ENCODE measurements at places on chromosomes 3 and 15.
A peak's percentile ranks its signal among the peaks of the same experiment; 100 is the strongest.

DNA sequence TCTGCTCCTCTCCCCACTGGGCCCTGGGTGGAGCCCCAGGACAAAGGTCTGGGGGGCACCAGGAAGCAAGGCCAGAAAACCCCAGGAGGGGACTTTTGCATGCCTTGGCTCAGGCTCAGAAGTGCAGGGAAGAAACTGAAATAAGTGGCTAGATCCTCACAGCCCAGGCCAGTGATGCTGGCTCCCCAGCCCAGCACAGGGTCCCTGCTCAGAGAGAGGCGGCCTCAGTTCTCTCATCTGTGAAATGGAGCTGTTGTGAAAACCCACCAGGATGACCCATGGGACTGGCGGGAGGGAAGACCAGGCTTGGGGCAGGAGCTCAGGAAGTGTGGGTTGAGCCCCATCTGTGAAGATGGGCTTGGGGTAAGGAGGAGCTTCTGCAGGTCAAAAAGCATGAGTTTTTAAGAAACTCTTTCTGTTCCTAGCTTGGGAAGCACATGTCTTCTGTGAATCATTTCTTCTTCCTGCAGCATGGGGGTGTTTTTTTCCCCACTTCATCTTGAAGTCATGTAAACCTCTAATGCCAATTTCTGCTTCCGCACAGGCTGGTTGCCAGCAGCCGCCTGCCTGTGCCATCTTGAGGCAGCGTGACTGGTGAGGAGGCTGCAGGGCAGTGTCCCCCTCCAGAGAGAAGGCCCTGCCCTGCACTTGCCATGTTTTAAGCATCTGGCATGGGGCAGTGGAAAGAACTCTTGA lies 118.6 kb downstream of the SMAD6 start:
- DNase-seq = no peak

DNA sequence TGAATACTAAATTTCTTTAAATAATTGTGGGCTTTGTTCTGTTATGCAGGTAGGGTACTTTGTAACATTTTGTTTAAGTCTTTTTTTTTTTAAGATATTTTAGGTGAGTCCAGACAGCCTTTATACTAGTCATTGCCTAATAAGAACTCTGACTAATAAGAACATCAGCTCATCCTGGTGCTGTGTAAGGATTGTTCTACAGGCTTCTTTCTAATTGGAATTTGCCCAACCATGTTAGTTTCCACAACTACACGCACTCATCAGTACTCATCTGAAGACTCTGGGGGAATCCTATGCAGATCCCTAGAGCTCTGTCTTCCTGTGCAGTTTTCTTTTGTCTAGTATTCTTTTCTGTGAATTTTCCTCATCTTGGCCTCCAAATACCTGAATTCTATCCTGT lies 741.8 kb downstream of the IGSF11 start:
- DNase-seq = no peak

- no peak for DNase-seq
Measured at GRCh38 chr3:15375461-15376000, 43.1 kb upstream of the SH3BP5 start.

GRCh38 chr3:120425572-120426250 lies 25.1 kb downstream of the FSTL1 start:
- peak; percentile 62 for DNase-seq

DNA sequence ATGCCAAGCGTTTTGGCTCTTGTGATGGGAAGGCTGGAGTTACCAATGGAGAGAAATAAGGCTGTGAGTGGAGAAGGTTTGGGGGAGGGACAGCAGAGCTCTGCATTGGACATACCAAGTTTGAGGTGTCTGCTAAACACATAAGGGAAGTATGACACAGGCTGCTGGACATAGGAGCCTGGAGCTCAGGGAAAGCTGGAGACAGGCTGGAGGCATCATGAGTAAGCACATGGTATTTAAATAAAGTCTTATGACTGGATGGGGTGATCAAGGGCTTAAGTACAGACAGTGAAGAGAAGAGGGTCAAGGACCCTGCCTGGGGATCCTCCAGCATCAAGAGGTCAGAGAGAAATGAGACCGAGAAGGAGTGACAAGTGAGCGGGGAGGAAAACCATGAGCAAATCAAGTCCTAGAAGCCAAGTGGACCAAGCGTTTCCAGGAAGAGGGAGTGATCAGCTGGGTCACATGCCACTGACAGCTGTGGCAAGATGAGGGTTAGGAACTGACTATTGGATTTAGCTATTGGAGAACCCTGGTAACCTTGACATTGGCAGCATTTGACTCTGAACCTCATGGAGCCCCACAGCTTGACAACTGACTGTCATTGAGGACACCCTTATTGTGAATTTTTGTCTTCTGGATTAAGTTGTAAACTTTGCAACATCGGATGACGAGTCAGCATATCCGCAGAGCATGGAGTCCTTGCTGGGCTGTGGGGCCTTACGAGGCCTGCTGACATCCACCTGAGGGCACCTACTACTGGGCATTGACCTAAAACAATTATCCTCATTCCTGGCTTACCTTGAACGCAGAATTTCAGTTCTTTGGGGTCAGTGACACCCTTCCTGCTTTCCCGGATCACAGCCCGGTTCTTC lies 78.7 kb upstream of the ETV5 start:
- no peak for DNase-seq

- DNase-seq = no peak
Measured at GRCh38 chr3:197495059-197495455, 60.7 kb downstream of the BDH1 start.
